ENCODE measurements at places on chromosomes 4 and X.

GRCh38 chrX:122133478-122133877 is 1050.6 kb upstream of the GRIA3 start:
- DNase-seq: no peak

DNA sequence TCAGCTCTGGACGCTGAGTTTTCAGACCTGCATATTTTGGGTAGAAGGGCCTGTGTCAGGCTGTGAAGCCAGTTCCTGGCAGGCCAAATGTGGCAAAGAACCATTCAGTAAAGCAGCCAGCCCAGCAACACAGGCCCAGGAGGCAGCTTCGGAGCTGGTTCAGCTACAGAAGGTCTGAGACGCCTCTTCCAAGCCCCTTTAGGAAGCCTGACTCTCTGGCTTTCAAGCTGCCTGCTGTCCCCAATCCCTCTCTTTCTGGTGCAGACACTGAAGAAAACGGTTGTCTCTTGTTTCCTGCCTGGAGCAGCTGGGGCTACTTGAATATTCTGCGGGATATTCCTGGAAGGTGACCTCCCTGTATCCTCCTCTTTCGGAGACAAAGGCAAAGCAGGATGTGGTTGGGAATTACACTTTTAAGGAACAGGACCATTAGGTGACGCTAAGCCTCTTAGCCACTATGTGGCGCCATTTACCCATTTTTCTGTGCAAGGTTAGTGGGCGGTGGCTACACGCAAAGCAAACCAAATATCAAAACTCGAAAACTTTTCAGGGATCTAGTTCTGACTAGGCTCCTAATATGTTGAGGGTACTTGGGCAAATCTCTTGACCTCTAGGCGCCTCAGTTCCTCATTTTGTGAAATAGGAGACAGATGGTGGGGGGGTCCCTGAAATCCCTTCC is 47.2 kb upstream of the LAS1L start:
- peak; percentile 58 for DNase-seq

DNA sequence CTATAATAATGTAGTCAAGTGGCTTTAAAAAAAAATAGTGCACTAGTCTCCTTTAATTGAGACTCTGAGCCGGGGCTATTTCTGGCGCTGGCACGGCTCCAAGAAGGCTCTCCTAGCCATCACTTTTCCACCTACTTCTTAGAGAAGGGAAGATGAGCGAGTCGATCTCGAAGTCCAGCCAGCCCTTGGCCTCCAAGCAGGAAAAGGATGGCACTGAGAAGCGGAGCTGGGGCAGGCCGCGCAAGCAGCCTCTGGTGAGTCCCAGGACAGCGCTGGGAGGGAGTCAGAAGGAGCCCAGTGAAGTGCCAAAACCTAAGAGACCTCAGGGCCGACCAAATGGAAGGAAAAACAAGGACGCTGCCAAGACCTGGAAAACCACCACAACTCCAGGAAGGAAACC is 531.9 kb downstream of the MAGEB5 start:
- no peak for DNase-seq

DNA sequence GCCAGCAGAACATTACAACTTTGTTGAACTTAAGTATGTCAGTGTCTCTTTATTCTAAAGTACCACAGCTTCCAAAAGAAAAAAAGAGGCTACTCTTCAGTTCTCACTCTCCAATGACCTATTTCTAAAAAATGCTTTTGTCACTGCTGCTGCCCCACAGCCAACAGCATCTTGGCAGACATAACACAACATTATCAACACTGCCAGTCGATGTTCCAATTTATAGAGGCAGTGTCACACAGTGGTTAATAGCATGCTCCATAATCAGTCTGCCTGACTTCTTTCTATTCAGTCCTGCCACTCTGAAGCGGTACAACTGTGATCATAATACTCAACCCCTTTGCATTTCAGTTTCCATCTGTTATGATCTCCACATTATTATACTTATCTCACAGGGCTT is 69.2 kb downstream of the PLS3 start:
- DNase-seq: no peak

- no peak for DNase-seq
These were observed 2.4 kb upstream of the SH3KBP1 start for GRCh38 chrX:19889582-19890342.

DNA sequence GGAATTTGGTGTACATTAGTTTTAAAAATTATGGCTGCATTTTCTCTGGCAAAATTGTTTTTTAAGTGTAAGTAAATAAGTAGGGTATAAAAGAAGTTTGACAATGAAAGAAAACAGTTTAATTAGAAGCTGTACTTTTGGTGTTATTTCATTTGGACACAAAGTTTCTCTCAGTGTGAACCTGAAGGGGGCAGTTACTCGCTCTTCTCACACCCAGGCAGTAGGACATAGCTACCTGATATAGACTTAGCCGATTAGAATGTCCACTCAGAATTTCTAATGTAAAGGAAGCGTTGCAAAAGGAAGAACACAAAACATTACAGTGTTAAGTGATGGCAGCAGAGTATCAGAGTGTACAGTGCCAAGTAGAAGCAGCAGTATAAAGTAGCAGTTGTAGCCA is 311.9 kb upstream of the TECRL start:
- DNase-seq: no peak

GRCh38 chr4:8577972-8578371 is 2.2 kb upstream of the GPR78 start:
- DNase-seq: no peak

- no peak for DNase-seq
These were observed 45.3 kb downstream of the SHOX start for GRCh38 chrX:675955-676295.

GRCh38 chr4:163534056-163534455 is 39.6 kb downstream of the TMA16 start:
- DNase-seq: no peak

- DNase-seq: no peak
These were observed 697 bp downstream of the ZNF280C start for GRCh38 chrX:130267956-130268448.

DNA sequence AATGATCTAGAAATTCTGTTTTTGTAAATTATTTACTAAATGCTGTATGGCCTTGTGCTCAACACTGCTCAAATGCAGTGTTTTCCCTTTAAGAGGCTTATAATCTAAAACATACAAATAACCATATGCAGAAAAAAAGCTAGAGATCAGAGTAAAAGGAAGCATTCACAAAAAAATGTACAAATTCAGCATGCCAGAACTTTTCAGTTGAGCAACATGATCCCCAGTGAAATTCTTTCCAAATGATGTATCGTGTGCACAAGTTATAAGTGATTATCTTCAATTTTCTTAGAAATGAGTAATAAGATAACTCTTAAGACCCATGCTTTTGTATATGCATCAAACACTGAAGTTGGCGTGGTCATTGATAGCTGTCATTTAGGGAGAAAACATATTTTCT is 5.0 kb downstream of the GPC3 start:
- no peak for DNase-seq

GRCh38 chr4:22458098-22458497 is 57.8 kb downstream of the ADGRA3 start:
- no peak for DNase-seq

DNA sequence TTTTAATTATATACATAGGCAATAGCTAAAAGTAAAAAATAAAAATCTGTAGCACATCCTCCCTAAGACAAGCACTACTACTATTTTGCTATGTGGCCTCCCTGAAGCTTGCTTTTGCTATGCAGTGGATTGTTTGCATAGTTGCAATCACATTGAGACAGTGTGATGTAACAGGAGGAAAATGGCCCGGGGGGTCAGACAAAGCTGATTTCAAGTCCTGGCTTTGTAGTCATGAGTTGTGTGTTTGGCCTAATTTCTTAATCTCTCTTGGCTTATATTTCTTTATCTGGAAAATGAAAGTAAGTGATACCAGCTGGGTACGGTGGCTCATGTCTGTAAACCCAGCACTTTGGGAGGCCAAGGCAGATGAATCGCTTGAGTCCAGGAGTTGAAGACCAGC is 166.6 kb downstream of the LHFPL1 start:
- no peak for DNase-seq

- no peak for DNase-seq
These were observed 527.2 kb downstream of the ADGRL3 start for GRCh38 chr4:61727286-61727685.

DNA sequence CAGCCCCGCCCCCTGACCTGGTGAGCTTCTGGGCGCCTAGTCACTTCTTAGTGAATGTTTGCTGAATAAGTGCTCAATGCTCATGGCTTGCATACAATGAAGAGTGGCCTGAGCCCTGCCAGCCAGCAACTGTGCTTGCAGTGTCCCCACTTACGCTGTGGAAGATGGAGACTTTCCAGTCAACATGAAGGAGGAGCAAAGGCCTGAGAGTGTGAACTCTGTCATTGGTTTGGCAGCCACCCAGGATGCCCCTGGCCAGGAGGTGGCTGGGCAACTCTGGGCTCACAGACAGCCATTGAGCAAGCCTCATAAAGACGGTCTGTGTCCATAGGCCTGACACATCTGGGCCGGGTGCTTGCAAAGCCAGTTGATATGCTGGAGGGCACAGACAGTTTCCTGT is 72.1 kb upstream of the MAMLD1 start:
- DNase-seq: no peak

GRCh38 chrX:20531667-20532066 is 265.0 kb upstream of the RPS6KA3 start:
- DNase-seq: no peak

- no peak for DNase-seq
These were observed 66.2 kb downstream of the EGF start for GRCh38 chr4:109978704-109979454.

GRCh38 chr4:146834263-146835034 is 111.2 kb downstream of the TTC29 start:
- no peak for DNase-seq

DNA sequence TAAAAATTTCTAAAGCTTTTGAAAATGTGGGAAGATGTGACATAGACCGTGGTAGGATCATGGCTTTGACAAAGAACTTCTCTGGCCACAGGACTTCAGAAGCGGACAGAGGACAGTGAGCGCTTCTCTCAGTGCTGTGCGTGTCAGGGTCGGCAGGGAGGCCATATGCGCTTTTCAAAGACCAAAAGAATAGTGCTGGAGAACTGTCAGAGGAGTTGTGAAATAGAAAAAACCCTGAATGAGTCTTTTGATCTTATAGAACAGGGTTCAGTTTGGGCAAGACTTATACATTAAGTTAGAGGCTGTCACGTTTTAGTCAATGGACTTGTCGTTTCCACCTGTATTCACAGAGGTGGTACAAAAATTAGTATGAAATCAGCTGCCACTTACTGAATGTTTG is 77.4 kb downstream of the PTTG2 start:
- no peak for DNase-seq

GRCh38 chr4:5882947-5883346 is 9.9 kb downstream of the CRMP1 start:
- no peak for DNase-seq

GRCh38 chr4:124940387-124940786 is 227.9 kb upstream of the ANKRD50 start:
- DNase-seq: no peak

GRCh38 chr4:101187841-101188240 is 159.5 kb downstream of the PPP3CA start:
- DNase-seq: no peak

GRCh38 chrX:153845195-153845594 is 14.9 kb upstream of the PDZD4 start:
- DNase-seq: no peak

DNA sequence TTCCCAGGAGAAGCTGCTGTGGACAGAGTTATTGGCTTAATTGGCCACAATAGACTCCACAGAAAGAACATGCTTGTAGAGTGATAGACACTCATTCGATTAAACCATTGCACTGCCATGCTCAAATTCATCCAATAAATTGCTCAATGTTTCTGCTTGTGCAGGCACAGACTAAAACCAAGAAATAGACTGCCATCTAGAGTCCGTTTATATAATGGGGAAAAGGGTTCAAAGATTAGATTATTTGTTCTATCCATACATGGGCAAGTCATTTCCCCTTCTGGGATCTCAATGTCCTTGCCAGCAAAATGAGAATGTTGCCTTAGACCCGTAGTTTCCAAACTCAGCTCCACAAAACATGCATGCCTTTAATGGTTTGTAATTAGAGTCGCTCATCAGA is 8.7 kb downstream of the SMIM10 start:
- no peak for DNase-seq

DNA sequence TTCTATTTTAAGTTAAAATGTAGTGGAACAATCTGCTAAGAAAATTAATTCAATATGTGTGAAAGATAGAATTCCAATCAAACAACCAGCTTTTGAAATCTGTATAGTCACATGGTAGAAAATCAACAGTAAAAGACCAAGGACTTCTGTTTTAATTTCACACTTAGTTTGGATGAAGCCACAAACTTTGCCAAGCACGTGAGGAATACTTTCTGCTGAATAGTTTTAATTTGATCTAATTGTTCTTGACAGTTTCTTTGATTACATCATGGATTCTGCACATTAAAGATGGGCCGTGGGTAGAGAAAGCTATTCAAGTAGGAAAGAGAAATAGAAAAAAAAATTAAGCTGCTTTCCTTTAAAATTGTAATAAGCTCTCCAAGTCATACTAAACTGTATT is 137.9 kb upstream of the FAM241A start:
- DNase-seq: no peak

GRCh38 chr4:177251237-177251636 is 58.4 kb upstream of the NEIL3 start:
- DNase-seq: no peak

- no peak for DNase-seq
These were observed 65.8 kb upstream of the ETNPPL start for GRCh38 chr4:108828620-108829019.

GRCh38 chrX:65750674-65751469 is 83.4 kb downstream of the MSN start:
- no peak for DNase-seq

GRCh38 chr4:54155936-54156335 is 56.0 kb downstream of the GSX2 start:
- DNase-seq: no peak

DNA sequence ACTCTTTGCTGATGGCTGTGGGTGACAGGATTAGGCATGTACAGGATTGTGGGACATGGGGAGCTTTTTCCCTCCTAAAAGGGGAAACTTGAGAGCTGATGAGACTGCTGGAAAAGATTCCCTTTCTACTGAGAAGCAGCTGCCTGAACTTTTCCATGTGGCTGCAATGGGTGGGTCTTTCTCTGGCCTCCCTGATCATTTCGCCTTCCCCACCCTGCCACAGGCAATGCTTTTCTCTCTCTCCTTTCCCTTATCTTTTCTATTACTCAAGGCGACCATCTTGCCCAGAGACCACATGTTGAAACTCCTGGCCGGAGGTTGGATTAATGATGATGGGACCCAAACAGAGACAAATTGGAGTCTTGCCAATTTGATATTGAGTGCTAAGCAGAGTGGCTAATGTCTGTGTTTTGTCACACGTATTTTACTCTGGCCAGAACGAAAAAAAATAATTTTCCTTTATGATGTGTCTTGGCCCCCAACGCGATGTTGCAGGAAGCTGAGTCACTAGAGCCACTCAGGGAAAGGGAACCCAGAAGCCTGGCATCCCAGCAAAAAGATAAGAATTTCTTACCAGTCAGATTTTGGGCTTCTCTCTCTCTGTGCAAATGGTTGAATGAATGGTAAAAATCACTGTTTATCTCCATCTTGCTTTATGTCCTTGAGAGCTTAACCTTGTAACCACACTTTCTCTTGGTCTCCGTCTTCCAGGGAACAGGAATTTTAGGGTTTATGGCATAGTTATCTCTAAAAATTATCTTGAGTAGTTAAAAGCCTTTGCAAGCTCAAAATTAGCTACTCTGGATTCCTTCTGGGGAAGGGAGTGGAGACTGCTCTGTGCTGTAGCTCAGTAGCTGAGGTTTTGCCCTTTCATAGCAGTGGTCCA is 19.4 kb upstream of the ATP8A1 start:
- no peak for DNase-seq

GRCh38 chrX:13121020-13121555 is 76.7 kb upstream of the FAM9C start:
- no peak for DNase-seq

GRCh38 chrX:119852382-119853353 is at the start of gene UPF3B:
Gene UPF3B, minus strand, starts transcription at chrX:119852963. Its CDS starts 35 bp downstream, at chrX:119852928.
- DNase-seq: peak; percentile 85

Data from H1 (cell line).